ENCODE measurements at places on chromosomes 16 and 17.
A peak's percentile ranks its signal among the peaks of the same experiment; 100 is the strongest.

GRCh38 chr16:10610499-10611184, 30.2 kb upstream of the EMP2 start:
- no peak for DNase-seq

DNA sequence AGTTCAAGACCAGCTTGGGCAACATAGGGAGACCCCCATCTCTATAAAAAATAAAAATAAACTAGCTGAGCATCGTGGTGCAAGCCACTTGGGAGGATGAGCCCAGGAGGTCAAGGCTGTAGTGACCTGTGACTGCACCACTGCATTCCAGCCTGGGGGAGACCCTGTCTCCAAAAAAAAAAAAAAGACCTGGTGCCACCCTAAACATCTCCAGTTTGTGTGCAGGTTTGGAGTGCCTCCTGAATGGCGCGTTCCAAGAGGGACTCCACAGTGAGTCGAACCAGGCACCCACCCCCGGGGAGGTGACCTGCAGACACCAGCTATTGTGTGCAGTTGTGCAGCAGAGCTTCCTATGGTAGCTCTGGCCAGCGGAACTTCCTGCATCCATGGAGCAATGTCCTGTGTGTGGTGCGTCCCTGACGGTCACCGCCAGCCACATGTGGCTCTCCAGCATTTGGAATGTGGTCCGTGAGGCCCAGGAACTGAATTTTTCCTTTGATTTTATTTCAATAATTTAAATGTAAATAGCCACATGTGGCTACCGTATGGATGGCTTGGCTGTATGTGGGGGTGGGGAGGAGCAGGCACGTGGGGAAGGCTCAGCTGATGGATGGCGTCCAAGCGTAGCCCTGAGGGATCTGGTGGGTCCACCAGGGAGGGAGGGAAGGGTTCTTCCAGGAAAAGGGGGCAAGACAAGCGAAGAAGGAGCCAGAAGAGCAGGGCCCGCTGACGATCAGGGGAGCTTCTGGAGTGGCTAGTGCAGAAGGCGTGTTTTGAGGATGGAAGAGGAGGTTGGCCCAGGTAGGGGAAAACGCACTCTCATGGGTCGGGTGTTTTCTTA, 107.1 kb upstream of the GSE1 start:
- no peak for DNase-seq

GRCh38 chr16:62029947-62030346, 6.3 kb downstream of the CDH8 start:
- DNase-seq, result no peak

GRCh38 chr17:68568581-68568980, 32.6 kb downstream of the FAM20A start:
- DNase-seq, result no peak

GRCh38 chr17:42193969-42194899, at the start of gene GHDC:
TSS of gene GHDC (minus strand) at chr17:42194494. CDS start at chr17:42193581, 913 bp downstream.
- peak; percentile 89 for DNase-seq

DNA sequence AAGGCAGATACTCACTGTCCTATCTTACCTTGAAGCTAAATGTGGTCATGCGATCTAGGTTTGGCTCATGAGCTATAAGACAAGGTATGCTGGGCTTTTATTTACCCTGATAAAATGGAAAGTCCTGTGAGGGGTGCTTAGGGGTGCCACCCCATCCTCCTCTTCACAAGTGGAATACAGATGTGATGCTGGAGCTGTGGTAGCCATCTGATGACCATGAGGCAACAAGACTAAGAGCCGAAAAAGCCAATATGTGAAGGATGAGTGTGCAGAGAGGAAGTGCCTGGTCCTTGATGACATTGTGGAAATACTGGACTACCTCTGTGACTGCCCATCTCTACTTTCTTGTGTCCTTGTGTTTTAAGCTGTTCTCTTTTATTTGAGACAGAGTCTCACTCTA, 58.1 kb upstream of the TMC5 start:
- no peak for DNase-seq

DNA sequence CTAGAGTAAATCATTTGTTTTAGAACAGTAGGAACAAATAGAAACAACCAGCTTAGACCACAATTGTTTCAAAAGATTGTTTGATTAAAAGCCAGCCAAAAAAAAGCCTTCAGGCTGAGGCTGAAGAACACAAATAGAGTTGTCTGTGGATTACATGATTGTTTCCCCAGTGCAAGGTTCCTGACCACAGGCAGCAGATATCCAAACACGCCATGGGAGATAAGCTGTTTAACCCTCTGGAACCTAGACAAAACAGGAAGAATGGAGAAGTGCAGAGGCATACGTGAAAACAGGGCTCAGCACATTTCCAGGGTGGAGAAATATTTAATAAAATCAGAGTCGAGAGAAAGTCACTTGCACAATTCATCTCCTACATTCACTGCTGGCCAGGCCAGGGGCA, 21.0 kb downstream of the ATPAF2 start:
- DNase-seq, result no peak

- no peak for DNase-seq
These were observed 38.9 kb downstream of the TMEM100 start for GRCh38 chr17:55683550-55684315.

All from Right ventricle myocardium superior (tissue), 1 donor.